ENCODE measurements at places on chromosomes 6 and 20.

- no peak for DNase-seq
Measured at GRCh38 chr6:112154711-112155110, 67.3 kb downstream of the FAM229B start.

DNA sequence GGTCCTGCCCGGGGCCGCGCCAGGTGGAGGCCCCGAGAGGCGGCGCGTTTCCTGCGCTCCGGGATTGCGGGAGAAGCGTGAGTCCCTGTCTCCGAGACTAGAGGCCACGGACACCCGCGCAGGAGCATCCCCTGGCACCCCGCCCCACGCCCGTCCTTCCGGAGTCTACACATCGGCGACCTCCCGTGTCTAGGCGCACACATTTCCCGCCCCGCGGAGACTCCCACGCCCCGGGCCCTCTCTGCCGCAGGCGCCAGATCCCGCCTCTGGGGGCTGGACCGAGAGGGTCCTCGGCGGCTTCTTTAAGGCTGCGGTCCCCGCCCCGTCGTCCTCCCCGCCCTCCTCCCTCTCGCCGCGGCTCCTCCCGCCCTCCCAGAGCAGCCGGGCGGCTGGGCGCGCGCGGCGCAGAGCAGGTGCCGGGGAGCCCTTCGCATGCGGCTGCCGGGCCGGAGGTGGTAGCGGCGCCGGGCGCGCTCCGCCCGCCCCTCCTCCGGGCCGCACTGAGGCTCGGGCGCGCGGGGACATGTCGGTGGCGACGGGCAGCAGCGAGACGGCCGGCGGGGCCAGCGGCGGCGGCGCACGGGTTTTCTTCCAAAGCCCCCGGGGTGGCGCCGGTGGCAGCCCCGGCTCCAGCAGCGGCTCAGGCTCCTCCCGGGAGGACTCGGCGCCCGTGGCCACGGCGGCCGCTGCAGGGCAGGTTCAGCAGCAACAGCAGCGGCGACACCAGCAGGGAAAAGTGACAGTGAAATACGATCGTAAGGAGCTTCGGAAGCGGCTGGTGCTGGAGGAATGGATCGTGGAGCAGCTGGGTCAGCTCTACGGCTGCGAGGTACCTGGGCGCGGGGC, at the start of gene PPP1R14C:
PPP1R14C (plus strand) TSS at position 375 of the 846 bp plus-strand sequence; CDS start at position 524, 149 bp downstream.
- DNase-seq: peak; percentile 63

GRCh38 chr6:157597461-157598312, 216.7 kb downstream of the ZDHHC14 start:
- peak; percentile 57 for DNase-seq

DNA sequence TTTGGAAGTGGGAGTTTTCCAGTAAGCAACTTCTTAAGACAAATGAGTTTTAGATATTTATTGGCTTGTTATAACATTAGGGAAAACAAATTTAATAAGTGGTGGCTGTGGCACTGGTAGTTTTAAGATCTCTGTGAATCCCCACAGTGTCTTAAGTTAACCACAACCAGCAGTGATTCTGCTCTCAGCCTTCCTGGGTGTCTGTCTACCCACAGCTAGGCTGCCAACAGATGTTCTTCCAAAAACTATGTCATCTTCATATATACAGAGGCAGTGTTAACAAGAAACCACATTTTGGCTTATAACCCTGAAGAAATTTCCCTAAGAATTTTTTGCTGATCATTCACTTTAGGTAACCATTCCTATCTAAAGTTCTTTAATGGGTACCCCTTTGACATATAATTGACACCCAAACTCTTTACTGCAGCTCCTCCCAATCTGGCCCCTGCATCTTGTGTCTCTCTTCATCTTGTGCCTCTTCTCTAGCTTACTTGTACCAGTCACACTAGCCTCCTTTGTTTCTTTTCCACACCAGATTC, 52.7 kb downstream of the TOP1 start:
- DNase-seq: no peak

GRCh38 chr6:17001188-17001587, 100.7 kb upstream of the STMND1 start:
- peak; percentile 3 for DNase-seq

DNA sequence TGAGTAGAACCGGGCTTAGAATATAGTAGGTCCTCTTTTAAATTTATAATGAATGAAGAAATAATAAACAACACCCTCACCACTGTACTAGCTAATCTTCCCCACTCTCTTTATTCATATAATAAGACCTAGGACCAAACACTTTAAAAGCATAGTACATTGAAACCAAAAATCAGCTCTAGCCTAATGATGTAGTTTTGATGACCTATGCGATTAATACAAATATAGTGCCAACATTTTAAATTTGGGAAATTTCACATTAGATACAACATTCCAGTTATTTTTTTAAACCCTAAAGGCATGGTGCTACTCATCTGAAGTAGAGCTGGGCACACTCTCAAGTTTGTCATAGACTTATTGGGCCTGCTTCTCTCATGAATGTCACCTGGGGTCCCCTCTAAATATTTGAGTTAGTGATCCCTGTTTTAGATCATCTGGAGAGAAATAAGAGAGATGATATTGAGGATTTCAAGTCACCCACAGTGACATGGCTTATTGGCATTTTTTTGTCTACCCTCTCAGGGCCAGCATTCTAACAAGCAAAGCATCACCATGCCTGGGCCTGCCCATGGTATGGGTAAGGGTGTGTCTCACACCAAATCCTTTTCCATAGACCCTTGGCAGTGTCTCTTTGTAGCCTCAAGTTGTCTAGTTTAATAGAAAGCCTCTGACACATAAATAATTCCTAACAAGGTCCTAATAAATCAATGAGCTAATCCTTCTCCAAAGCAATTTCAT, 319.8 kb downstream of the HIVEP2 start:
- no peak for DNase-seq

GRCh38 chr6:167054987-167055386, 55.8 kb downstream of the CEP43 start:
- DNase-seq: no peak

DNA sequence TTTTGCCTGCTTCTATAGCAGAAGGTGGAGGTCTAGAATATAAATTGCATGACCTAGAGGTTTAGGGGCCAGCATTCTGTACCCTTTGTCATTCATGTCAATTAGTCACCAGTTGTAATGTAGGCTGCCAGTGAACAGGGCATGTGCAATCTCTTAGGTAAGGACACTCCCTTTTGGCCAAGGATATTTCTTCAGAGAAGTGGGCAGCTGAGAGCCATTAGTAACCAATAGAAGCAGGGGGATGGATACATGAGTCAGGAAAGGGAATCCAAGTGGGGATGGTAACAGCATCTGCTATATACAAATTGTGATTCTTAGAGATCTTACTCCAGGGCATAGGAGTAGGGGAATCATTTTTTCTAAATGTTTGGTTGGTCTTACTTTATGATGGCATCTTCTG, 494.2 kb upstream of the JAG1 start:
- DNase-seq: no peak

GRCh38 chr6:24274441-24275083, 83.3 kb downstream of the DCDC2 start:
- DNase-seq: peak; percentile 13

GRCh38 chr6:42335896-42336295, 115.8 kb downstream of the TRERF1 start:
- no peak for DNase-seq

DNA sequence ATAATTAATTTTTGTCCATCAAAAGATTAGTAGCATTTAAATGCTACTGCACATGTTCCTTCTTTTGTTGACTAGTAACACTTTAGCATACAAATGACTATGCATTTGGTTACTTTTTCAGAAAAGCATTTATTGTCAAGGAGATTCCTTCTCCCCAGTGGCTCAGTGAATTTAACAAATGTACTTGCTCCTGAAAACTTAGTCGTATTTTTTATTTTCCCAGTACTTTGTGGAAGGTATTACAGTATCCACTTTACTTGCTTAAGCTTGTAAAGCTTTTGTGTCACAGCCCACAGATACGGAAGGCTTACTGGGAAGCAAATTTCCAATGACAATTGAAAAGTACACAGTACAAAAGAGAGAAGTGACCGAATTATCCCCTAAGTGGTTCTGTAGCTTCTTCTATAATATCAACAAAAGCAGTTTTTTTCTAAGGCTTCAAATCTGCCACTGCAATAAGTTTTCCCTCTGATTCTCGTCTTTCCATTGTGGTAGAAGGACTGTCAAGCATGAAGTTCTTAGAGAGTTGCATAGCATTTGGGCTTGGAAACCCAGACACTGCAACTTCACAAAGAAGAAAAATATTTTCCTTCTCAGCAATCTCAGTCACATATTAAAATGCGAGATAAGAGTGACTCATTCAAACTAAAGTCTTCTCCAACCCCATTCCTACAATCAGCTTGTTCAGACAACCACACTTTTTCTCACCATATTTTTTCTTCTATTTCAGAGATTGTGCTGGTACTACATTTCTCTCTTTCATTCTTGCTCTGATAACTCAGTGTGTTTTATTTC, 431.2 kb downstream of the GRIK2 start:
- DNase-seq: no peak

DNA sequence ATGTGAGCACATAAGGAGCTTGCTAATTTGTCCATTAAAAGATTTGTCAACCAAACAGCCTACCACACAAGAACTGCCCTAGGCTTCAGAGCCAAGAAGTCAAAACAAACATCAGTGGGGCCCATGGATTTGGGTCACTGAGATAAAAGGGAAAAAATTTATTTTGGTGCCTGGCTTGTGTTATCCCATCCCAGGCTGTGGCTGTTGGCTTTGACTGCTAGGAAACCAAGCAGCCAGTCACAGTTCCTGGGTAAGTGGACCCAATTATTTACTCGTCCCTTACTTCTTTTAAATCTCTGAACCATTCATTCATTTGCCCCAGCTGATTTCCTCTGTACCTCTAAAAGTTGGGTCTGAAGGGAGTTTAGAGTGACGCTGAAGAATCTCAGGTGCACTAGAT, 41.3 kb downstream of the EDN1 start:
- DNase-seq: no peak

GRCh38 chr6:3287976-3288707, 29.4 kb downstream of the PSMG4 start:
- no peak for DNase-seq

DNA sequence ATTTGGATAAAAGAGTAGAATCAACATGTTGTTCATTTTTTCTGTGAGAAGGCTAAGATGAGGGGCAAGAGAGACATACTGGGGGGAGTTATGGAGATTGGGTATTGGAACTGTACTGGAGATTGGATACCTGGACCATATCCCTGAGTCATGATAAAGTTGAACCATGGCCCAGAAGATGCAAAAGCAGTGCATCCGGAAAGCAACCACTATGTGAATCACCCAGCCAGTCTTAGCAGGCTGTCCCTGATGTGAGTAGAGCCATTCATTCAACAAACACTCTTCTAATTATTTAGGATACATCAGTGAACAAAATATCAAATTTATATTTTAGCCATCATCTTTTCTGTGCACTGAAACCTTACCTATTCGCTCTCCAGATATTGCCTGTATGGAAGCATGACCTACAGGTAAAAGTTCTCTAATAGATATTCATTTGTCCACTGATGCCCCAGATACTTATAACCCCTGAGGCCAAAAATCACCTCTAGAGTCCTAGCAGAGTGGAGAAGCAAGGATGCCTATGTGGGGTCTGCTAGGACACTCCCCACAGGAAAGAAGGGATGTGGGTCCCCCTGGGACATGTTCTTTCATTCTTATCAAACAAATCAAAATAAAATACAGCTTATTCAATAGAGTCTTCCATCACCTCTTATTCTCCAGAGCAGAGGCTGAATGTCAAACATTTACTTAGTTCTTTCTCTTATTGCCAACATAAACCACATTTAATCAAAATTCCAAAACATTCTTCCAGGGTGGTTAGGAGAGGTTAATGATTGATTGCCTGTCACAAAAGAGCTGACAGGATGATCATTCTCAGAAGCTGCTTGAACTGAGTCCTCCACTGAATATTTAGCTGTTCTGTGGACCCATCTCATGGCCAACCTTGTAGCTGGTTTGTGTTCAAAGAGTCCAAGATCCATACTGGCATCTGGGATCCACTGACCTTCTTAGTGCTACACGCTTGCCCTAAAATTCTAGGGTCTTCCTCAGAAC, 37.0 kb upstream of the PKHD1 start:
- no peak for DNase-seq

GRCh38 chr6:4021133-4021853, 57.6 kb downstream of the FAM217A start:
- DNase-seq: peak; percentile 99

GRCh38 chr6:98094696-98095095, 739.7 kb upstream of the POU3F2 start:
- no peak for DNase-seq

DNA sequence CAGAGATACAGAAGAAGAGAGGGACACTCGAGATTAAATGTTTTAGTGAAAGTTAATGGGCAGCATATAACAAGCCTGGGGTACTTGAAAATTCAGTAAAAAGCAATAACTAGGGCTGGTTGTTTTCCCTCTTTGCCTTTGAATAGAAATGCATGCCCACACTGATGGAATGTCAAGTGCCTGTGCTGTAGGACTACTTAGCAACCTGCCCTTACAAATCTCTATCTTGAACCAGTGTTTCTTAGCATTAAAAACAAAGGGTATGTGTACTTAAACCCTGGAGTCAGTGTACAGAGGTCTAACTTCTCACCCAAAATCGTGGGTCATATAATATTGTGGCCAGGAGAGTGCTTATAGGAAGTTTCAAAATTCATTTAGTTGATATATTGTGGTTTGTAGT, 37.1 kb downstream of the RNF144B start:
- DNase-seq: no peak

GRCh38 chr6:7137335-7138045, 29.7 kb downstream of the RREB1 start:
- DNase-seq: peak; percentile 76

GRCh38 chr6:157020398-157020797, 243.2 kb downstream of the ARID1B start:
- no peak for DNase-seq

GRCh38 chr6:129766959-129767728, 57.2 kb upstream of the ARHGAP18 start:
- peak; percentile 78 for DNase-seq

- peak; percentile 47 for DNase-seq
Measured at GRCh38 chr6:16355699-16356446, 117.5 kb downstream of the GMPR start.

- DNase-seq: no peak
Measured at GRCh38 chr20:10594296-10594868, 79.4 kb downstream of the JAG1 start.

DNA sequence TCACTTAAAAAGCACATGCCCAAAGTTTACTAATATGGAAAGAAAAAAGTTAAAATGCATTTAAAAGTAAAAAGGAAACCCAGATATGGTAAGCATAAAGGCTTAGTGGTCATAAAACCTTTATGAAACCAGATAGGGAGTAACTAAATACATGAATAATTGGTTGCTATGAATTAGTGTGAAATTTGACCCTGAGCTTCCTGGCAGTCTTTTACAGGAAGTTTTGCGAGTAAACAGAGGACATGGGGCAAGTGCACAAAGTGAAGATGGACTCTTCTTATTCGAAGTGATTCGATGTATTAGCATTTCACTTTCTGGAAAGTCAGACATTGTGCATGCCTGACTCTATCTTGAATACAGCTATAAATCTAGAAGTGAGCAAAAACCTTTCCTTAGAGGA, 90.9 kb upstream of the MLIP start:
- DNase-seq: no peak

DNA sequence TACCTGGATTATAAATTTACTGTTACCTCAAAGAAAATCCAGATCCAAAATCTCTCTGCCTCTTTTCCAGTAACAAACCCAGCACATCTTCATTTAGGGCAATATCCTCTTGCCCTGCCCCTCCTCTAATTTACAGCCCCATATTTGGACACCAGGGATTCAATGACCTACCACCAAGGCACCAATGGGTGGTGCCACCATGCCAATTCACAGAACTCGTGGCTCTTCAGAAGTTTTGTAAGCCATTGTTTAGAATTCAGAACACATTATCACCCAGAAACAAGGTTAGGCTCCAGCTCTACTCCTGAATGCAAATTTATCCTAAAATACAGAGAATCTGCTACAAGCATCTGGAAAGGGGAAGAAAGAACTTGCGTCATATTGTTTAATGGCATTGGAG, 67.8 kb upstream of the SASH1 start:
- no peak for DNase-seq

Data from mesendoderm (in vitro differentiated cells).